ENCODE measurements at places on chromosomes 7 and 10.

GRCh38 chr10:11441151-11441535 lies 170.3 kb downstream of the USP6NL start:
- ATAC-seq: no peak

DNA sequence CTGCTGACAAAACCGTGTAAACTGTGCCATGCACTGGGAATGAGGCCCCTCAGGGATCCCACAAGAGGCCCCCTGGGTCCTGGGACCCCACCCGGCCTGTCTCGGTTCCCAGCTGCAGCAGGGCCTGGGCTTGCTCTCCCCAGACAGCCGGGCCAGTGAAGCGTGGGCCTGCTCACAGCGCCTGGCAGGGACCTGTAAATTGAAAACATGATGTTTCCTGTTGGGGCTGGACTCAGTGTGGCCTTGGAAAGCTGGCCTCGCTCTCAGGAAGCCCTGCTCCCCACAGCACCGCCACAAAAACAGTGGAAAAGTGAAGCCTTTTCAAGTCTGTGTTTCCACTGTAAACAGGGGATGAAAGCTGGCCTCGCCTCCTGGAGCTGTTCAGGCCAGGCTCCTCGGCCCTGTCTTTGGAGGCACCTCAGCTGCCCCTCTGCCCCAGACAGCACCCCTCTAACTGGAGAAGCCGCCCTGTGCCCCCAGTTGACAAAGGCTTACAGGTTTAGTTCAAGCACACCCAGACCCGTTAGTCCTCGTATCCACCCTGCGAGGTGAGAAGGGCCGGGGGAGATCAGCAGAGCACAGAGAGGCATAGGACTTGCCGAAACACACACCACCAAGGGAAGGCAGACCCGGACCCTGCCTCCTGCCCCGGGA lies 108.3 kb downstream of the ZMIZ1 start:
- ATAC-seq: no peak

DNA sequence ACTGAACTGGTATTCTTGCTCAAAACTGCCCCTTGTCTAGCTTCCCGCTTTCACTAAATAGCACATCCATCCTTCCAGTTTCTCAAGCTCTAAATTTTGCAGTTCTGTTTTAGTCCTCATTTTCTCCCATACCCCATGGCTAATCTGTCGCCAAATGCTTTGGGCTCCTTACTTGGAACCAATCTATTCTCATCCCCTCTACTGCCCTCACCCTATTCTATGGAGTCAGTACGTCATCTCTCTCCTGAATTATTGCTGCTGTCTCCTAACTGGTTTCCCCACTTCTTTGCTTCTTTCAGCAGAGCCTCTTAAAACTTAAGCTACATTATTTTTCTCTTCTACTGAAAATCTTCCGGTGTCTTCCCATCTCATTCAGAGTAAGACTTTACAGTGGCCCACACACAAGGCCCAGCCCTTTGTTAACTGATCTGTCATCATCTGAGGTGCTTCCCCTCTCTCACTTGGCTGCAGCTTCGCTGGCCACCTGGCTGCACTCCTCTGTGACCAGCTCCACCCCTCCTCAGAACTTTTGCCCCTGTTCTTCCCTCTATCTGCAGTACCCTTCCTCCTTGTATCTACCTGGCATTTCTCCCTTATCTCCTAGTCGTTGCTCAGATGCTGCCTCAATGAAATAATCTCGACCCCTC lies 9.9 kb downstream of the STARD3NL start:
- ATAC-seq: no peak

DNA sequence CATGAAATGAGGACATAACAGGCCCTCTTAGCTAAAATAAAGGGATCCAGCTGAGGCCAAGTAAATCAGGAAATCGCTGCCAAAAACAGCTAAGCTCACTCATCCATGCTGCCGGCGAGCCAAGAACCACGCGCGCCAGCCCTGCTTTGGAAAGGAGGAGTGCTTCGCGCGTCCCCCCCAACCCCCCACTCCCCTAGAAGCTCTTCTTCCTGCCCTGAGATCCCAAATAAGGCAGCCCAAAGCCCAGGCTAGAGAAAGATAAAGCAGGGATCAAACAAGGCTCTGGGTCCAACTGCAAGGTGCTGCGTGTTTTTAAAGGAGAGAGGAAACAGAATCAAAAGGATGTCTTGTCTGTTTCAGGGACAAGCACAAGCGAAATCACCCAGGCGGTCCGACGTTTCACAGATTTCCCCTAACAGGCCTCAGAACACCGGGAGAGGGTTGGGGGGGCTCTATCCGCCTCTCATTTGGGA lies 168.3 kb upstream of the AUTS2 start:
- no peak for ATAC-seq

DNA sequence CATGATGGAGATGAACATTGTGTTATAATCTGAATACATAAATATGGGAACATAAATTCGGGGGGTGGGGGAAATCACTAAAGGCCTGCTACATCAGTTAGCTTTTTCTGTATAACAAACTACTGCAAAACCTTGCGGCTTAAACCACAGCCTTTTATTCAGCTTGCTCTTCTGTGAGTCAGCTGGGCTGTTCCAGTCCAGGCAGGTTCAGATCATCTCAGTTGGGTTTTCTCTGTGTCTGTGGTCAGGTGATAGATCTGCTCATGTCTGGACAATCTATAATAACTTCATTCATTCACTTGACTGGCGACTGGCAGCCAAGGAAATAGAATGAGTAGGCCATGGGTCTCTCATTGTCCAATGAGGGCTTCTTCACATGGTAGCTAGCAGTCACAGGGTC lies 23.5 kb downstream of the HTR7 start:
- ATAC-seq: no peak

All from motor neuron (in vitro differentiated cells).